SW 1271 (cell line): ENCODE measurements at places on chromosomes 7 and 10.

DNA sequence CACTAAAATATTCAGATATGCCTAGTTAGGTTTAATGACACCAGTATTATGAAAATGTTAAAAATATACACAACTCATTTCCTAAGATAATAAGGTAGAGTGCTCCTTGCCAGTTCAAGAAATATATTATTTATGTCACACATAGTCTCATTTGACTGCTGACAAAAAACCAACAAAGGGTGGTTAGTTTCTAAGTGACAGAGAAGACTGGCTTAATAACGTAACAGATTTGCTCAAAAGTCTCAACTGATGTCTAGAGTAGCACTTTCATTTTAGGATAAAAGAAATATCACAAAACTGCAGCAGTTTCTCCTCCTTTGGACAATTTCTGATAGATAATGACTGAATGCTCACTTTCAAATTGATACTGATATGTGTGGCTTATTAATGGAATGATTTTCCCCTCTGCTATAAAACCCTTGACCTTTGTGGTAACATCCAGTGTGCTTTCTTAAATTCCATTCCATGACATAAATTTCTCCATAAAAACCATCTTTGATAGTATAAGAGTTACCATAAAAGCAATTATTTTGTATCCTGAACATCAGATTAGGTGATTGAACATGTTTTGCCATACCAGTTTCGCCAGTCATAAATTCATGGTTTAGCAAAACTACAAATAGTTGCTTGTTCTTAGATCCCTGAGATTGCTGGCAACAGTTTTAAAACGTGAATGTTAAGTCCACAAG, 94.2 kb downstream of the NRBF2 start:
- no peak for DNase-seq

- DNase-seq = no peak
These were observed 1.2 kb downstream of the PAX4 start for GRCh38 chr7:127616724-127617123.

DNA sequence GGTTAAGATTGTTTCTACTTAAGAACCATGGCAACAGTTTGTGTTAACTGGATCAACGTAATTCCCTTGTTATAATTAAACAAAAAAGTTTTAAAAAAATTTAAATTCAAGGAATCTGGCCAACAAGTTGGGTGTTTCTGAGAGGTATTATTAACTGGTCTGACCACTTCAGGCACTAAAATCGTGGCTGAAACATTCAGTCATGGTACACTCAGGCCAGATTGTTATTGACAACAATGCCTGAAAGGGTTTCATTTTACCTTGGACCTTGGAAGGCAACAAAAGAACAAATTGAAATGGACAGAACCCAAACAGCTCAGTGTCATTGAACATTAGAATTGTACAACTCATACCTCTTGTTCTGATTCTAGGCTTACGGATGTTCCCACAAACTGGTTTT, 103.3 kb upstream of the ARMC3 start:
- DNase-seq = no peak

- DNase-seq = no peak
These were observed 5.1 kb downstream of the TMEM26 start for GRCh38 chr10:61448091-61448490.

- DNase-seq = no peak
These were observed 290.3 kb upstream of the VWC2 start for GRCh38 chr7:49483142-49483541.

GRCh38 chr10:36526033-36526432, 599.4 kb upstream of the ANKRD30A start:
- no peak for DNase-seq

- DNase-seq = no peak
These were observed 16.1 kb upstream of the PRXL2A start for GRCh38 chr10:80392250-80392649.

- no peak for DNase-seq
These were observed 688.9 kb upstream of the POT1 start for GRCh38 chr7:125618516-125618915.

DNA sequence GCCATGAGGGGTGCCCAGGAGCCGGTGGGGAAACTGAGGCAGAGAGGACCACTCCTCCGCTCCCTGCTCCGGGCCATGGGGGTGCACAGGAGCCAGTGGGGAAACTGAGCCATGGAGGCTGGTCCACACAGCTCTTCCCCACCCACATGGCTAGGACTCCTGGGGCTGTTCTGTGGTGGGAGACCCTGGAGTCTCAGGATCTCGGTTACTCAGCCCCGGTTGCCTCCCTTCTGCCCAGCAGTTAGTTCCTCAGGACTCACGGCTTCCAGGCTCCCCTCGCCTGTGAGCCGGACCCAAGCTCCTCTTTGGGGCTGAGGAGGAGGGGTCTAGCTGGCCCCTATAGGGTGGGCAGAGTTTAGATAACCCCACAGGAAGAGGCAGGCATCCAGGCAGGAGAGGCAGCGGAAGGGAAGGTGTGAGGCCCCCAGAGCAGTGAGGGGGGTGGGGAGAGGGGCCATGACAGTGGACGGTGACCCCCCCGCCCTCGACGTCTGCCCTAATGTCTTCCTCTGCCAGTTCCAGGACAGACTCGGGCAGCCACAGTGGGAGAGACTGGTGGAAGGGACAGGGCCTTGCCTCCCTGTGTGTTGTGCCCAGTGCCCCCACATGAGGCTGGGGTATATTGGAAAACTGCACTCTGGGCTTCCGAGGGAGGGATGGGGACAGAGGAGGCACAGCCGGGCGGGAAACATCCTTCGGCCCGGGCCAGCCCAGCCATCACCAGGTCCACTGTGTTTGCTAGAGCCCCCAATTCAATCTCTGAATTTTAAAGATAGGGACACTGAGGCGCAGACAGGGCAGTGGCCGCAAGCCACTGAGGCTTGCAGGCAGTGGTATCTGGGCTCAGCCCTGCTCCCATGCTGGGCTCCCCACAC, 4.3 kb downstream of the ELFN1 start:
- no peak for DNase-seq

- DNase-seq = no peak
These were observed 47.0 kb downstream of the MAD1L1 start for GRCh38 chr7:2185715-2186114.

- DNase-seq = no peak
These were observed 750.1 kb upstream of the SORCS1 start for GRCh38 chr10:107914450-107915214.

DNA sequence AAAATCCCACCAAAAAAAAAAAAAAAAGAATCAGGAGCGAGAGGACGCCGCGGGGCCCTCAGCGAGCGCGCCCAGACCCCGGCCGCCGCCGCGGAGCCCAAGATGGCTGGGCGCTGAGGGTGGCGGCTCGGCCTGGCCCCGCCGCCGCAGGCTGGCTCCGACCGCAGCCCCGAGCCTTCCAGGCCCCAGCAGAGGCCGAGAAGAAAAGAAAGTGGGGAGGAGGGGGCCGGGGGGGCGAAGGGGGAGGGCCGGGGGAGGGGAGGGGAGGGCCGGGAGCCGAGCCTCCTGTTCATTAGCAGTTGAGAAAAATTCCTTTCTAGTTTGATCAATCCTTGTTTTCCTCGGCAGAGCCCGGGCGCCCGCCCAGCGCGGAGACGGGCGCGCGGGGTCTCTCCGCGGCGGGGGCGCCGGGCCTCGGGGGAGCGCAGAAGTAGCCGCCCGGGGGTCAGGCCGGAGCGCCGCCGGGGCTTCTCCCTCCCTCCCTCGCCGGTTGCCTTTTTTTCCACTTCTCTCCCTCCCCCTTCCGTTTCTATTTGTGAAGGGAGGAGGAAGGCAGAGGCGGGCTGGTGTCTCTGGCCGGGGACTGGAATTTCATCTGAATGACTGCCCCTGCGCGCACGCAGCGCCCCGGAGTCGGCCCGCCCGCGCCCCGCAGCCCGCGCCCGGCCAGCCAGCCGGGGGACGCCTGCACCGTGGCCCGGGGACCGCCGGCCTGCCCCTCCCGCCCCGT, 778 bp upstream of the TRIM8 start:
- no peak for DNase-seq

- no peak for DNase-seq
These were observed 225.5 kb downstream of the CHCHD3 start for GRCh38 chr7:132856416-132856815.

DNA sequence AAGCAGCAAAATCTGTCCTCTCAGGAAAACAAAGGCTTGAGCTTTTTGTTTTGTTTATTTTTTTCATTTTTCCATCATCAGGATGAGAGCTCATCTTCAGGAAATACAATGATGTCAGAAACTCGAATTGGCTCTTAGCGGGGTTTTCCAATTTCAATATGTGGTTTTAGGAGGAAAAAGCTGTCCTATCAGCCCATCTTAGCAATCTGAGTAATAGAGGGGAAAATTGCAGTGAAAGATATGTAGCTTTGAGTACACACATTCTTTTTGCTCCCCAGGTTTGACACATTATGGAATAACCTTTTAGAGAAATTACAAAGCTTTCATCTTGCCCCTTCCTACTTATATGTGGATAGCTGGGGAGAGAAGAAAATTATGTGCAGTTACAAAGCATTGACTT, 113.6 kb upstream of the MYO3A start:
- DNase-seq = no peak

GRCh38 chr10:69864321-69864720, 62.6 kb downstream of the COL13A1 start:
- DNase-seq = peak; percentile 31

DNA sequence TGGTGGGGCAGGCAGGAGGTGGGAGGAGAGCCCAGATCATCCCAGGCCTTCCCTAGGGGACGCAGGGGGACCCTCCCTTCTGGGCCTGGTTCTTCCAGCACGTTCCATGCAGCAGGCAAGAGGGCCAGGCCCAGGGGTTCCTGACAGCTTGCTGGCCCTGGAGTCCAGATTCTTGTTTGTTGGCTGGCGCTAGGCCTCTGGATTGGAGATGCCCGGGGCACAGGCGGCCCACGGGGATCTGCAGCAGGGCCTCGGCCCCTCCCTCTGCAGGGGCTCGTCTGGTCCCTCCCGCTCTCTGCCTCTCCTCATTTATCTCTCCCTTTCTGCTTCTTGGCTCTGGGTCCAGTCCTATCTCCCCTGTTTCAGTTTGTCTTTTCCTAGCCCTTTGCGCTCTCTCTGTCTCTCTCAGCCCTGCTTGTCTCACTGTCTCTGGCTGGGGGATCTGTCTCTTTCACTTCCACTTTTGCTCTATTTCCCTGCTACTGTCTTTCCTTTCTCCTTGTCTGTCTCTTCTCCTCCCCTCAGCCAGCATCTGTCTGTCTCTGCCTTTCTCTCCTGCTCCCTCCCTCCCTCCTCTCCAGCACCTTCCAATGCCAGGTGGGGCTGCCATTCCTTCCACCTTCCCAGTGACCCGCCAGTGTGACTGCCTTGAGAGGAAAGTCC, 1.1 kb upstream of the AQP1 start:
- DNase-seq = no peak

DNA sequence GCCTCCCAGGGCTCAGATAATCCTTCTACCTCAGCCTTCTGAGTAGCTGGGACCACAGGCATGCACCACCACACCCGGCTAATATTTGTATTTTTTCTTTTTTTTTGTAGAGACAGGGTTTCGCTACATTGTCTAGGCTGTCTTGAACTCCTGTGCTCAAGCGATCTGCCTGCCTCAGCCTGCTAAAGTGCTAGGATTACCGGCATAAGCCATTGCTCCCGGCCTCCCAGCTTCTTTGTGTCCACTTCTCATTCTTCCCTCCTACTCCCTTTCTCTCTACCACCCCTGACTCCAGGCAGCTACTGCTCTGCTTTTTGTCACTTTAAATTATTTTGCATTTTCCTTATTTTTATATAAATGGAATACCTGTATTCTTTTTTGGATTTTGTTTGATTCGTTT, 83.4 kb downstream of the PALS2 start:
- no peak for DNase-seq

DNA sequence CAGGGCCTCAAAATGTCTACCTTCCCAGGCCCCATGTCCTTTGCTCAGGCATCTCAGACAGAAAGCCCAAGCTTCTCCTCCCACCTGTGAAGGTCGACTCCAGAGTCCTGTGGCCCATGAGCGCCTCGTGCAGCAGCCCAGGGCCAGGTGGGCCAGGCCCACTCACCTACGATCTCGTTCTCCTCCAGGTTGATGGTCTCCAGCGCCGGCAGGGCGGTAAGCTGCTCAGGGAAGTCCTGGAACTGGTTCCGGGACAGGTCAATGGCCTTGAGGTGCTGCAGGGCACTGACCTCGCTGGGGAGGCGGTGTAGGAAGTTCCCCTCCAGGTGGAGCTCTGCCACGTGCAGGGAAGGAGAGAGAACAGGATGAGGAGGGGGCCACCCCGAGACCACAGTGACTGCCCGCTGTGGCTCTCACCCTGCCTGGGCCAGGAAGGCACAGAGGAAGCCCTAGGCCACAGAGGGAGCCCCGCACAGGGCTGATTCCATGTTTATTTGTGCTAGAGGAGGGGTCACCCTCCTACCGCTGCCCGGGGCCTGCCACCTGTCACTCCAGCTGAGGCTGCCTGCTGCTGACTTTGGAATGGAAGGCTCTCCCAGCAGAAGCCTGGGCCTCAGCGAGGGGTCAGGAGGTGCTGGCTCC, 40.0 kb upstream of the NPFFR1 start:
- no peak for DNase-seq

DNA sequence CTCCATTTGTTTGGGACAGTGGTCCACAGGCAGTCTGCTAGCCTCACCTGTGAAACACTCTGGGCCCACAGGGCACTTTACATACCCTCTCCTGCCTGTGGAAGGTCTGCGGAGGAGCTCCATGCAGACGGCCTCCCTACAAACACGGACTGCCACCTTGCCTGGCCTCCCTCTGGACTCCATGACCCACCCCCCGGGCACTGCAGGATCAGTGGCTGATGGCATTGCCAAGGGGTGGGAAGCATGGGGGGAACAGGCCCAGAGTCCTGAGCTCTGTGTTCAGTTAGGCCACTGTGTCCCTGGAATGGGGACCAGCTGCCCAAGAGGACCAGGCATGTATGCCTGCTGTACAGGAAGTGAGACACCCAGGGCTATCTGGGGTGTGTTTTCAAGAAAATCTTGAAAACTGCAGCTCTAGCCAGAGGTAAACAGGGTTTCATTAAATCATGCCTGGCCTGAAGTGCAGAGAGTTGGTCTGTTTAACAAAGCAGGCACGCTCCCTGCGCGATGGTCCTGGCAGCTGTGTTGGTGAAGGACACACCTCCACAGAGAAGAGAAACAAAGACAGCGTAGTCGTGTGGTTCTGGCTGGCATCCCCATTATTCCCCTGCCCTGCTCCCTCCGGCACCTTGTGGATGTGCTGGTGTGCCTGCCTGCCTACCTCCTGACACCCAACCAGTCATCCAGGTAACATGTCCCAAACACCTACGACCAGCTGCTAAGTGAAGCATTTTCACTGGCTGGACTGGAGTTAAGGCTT, 470.8 kb upstream of the ZMIZ1 start:
- DNase-seq = no peak

DNA sequence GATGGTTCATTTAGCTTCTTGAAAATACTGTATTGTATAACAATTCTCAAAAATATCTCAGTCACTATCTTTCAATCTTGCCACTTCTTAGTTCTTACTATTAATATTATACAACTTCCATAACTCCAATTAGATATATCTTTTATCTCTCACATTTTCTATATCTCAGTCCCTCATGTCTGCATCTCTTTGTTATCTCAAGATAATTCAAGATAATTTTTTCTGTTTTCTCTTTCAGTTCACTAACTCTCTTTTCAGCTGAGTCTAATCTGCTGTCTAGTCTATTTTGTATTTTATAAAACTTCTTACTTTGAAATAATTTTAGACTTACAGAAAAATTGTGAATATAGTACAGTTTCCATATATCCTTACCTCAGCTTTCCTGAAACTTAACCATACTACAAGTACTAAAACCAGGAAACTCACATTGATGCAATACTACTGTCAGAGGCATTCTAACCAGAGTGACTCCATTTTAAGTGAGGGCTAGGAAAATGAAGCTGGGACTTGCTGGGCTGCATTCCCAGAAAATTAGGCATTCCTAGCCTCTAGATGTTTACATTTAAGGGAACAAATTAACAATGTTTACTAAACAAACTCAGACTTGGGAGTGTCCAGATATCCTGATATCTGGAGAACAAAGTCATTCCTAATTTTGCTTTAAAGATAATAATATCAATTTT, 38.4 kb downstream of the DNAJC1 start:
- DNase-seq = no peak

- DNase-seq = no peak
These were observed 72.6 kb upstream of the FHIP2A start for GRCh38 chr10:114749014-114749413.
